ENCODE measurements at places on chromosomes 3 and 15.

GRCh38 chr3:62363275-62363674 is 10.1 kb downstream of the FEZF2 start:
- DNase-seq = no peak

DNA sequence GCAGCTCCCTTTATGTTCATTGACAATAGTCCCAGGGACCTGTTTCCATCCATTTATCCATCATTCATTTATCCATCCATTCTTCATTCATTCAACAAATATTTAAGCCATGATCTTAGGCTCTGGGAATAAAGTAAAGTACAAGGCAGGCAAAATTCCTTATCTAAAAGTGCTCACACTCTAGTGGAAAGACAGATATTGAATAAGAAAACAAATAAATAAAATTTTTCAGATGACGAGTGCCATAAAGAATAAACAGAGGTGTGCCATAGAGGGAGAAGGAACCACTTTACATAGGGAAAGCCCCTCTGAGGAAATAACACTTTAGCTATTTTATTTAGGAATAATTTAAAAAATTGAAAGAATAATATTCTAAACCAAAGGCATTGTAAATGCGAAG is 76.2 kb downstream of the COL8A1 start:
- no peak for DNase-seq

- DNase-seq = no peak
Measured at GRCh38 chr15:90750186-90750585, 33.0 kb downstream of the BLM start.

DNA sequence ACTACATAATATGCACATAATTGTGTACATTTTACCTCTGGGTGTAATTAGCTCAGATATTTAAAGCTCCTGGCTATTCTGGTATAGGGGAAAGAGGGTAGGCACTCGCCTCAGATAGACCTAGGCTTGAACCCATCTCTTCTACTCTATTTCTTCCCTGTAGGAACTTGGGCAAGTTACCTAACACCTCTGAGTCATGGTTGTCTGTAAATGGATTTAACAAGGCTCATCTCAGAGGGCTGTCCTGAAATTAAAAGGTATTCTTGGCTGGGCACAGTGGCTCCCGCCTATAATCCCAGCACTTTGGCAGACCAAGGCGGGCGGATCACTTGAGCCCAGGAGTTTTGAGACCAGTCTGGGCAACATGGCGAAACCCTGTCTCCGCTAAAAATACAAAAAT is 30.7 kb downstream of the NANOGP8 start:
- DNase-seq = no peak

GRCh38 chr15:70507772-70508371 is 255.5 kb downstream of the UACA start:
- no peak for DNase-seq

- DNase-seq = no peak
Measured at GRCh38 chr3:106326941-106327695, 458.3 kb upstream of the CBLB start.

GRCh38 chr15:98447069-98447468 is 201.3 kb upstream of the IGF1R start:
- DNase-seq = no peak

GRCh38 chr3:102265720-102266119 is 169.1 kb upstream of the ZPLD1 start:
- no peak for DNase-seq

DNA sequence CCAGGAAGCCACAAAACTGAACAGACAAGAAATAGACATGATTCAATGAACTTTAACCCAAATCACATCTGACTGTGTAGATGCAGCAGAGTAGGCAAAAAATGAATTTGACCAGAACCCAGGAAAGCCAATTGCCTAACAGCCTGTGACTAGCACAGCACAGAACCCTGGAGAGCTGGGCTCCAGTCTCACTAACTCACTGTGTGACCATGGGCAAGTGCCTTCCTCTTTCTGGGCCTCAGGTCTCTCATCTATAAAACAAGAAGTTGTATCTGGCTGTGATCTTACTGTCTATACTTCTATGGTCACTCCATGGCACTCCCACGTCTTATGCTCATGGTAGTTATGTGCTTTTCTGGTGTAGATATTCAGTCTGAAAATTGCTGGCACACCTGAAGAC is 48.1 kb upstream of the USP3 start:
- DNase-seq = no peak

DNA sequence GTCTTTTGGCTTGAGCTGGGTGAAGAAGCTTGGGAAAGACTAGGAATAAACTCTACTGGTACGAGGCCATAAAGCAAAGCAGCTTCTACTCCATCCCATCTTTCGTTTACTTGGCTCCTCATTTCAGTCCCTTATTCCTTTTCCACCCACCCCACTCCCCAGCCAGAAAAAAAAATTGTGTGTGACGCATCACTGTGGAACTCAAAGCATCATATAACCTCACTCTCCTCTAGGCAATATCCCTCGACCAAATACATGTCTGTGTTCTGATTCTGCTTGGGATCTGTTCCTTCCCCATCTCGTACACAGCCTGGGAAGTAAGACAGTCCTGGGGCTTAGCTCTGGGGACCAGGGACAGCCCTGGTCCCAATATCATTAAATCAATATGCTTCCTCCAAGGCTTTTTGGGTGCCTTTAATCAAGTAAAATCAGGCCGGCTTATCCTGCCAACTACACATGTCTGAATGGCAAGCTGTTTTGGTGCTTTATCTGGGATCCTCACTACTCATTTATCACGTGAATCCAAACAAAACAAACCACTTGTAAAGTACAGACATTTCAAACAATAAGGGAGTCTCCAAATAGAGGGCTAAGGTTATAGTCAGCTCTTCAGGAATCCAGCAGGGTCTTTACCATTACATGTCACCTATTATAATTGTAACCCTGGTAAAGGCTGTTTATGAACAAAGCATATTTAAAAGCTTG is 74.9 kb upstream of the ZBED2 start:
- no peak for DNase-seq

- DNase-seq = no peak
Measured at GRCh38 chr3:43001094-43001553, 22.0 kb downstream of the GASK1A start.

GRCh38 chr3:110344897-110345767 is 726.5 kb upstream of the NECTIN3 start:
- no peak for DNase-seq

- no peak for DNase-seq
Measured at GRCh38 chr15:81929557-81929956, 116.3 kb downstream of the MEX3B start.

GRCh38 chr3:71050538-71051258 is 532.8 kb downstream of the FOXP1 start:
- DNase-seq = no peak

GRCh38 chr3:29415482-29416223 is 134.8 kb downstream of the RBMS3 start:
- no peak for DNase-seq

GRCh38 chr15:100688549-100689120 is 86.2 kb downstream of the ASB7 start:
- no peak for DNase-seq

- DNase-seq = no peak
Measured at GRCh38 chr15:101009176-101009575, 90.0 kb downstream of the LRRK1 start.

DNA sequence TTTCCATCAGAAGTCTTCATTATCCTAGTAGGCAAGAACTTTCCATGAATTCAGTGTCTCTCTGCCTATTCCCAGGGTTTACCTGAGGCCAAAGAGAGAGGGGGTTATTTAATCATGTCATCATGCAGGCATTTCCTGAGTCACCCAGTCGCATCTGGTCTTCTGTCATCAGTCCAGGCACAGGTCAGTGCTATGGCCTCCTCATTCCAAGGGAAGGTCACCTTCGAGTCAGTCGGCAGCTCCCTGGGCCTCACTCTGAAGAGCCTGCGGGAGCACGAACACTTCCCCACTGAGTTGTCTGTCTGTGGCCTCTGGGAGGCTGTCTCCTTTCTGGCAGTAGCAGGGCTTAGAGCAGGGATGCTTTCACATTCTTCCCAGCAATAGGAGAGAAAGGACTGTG is 26.2 kb upstream of the LRTM1 start:
- no peak for DNase-seq

DNA sequence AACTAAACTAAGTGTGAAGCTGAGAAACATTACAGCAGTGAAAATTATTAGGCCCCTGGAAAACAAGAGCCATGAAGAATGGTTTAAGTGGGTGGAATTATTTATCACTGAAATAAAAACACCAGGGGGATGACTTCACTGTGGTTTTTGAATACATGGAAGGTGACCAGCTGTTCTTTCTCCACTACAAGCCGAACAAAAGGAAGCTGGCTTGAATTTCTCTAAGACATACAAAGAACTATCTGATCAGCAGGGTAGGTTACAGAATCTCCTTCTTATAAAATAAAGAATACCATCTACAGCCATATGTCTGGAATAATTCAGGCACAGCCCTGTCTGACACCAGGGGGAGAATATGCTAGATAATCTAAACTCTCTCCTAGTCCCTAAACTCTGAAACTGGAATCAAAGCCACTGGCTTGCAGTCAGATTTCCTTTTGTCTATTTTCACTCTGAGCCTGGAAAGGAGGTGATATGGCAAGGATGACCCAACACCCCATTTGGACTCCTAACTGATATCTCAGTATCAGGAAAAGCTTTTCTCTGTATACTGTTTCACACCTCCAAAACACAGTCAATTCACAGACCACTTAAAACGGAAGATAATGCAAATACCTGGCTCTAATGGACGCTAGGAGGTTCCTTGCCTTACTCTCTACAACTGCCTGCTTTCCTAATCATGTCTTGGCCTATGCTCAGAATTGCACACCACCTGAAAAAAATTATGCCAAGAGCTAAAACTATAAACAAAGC is 31.2 kb downstream of the SPATA12 start:
- DNase-seq = no peak

DNA sequence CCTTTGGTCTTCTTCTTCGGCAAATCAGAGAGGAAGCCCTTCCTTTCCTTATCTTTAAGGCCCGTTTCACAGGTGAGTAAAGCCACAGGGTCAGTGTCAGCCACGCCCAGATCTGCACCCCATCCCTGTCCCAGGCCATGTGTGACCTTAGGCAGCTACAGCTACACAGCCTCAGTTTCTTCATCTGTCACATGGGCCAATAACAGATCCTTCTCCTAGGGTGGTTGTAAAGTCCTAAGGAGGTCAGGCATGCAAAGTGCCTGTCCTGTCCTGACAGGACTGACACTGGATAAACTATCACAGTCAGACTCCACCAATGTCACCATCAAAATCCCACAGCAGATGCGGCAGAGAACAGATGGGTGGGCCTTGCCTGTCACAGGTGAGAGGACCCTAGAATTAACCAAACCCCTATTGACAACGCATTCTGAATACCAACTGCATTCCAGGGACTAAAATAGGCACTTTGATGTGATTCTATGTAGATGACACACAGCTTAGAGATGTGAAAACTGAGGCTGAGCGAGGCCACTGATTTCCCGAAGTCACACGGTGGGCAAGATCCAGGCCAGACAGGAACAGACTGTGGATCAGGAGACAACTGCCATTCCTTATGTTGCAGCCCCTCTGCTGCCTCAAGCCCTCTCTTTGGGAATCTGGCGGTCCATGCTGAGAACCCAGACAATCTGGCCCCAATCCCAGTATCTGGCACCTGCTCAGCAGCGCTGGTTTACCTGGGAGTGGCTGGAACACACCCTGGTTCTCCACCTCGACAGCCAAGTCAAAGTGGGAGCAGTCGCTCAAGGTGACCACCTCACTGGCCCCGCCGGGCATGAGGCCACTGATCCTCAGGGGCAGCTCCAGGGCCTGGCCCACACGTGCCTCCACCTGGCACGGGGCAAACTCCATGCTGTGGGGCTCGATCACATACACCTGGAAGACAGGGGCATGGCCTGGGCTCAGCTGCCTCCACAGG is 48.7 kb downstream of the NUP210 start:
- DNase-seq = no peak

DNA sequence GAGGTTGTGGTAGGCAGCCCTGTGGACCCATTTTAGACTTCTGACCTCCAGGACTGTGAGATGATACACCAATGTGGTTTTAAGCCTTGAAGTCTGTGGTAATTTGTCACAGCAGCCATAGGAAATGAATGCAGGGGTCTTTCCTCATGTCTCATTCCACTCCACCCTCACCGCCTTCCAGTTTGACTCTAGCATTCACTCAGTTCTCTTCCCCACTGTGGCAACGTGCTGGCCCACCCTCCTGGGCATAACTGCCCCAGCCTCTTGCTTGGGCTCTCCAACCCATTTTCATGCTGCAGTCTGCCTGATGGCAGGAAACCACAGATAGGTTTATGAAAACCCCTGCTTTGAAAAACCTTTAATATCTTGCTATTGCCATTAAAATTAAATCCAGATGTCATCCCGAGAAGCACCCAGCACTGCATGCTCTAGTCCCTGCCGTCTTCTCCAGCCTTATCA is 7.3 kb upstream of the TRNT1 start:
- DNase-seq = no peak

DNA sequence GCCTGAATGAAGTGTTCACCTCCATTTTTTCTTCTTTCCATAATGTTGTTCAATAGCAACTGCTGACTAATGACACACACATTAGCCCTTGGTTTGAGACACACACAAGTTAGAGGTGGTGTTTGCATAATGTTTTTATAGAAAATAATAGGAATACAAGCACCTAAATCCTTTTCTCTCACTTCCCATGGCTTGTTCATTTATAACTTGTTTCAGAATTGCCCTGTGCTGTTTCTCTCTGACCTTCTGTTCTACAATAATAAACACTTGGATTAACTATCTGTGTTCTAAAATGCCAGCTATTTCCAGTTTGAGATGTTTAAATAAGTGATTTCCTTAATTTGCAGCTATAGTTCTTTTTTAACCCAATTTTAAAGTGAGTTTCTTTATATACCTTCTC is 525.1 kb upstream of the ROBO2 start:
- no peak for DNase-seq

DNA sequence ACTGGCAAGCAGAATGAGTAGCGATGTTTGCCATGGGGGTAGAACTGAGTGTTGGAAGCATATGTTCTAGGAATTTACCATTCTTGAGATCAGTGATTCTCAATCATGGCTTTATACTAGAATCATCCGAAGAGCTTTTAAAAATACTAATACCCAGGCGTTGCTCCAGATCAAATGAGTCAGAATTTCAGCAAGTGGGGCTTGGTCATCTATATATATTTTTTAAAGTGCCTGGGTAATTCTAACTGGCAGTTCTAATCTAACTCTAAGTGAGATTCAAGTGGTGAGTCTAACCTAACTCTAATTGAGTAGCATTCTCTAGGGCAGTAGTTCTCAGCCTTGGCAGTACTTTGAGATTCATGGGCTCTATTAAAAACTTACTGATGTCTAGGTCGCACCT is 20.8 kb downstream of the TM4SF1 start:
- no peak for DNase-seq

DNA sequence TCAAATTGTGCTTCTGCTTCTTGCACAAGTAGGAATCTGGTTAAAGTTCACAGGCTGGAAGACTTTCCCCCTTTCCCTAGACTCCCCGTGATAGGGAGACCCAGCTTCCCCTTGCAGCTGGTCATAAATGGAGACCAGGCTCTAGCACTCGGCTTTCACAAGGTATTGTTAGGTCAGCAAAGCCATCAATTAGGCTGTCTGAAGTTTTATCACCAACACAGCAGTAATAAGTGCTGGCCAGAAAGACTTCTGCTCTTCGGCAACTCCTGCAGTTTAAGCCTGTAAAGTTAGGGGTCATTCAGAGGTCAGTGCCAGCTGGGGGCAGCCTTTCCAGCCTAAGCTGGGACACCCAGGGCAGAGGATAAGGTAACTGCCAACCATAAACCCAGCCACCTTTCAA is 203.4 kb downstream of the MEIS2 start:
- no peak for DNase-seq

All from CD4-positive, alpha-beta T cell (primary cell).